Stimulated activated CD4-positive, alpha-beta T cell treated with anti-CD3 and anti-CD28 coated beads, Interleukin-4, amount 100 ng/mL, for 24 hours (primary cell): ENCODE measurements at places on chromosomes 16 and 17.
A peak's percentile ranks its signal among the peaks of the same experiment; 100 is the strongest.

DNA sequence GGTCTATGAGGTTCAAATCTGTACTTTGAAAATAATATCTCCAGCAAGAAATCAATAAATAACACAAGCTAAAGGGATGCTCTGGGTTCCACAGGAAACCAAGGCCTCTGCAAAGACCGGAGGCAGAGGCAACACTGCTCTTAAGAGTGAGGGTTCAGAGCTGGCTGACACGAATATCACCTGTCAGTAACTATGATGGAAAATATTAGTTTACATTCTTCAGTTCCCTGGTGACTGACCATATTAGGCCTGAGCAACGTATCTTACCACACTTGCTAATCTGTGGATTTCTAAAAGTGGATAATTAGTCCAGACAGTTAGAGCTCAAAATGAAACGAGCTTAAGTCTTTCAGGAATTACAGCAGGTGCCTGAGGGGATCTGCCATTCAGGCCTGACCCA, 459.3 kb downstream of the HS3ST3B1 start:
- no peak for DNase-seq

DNA sequence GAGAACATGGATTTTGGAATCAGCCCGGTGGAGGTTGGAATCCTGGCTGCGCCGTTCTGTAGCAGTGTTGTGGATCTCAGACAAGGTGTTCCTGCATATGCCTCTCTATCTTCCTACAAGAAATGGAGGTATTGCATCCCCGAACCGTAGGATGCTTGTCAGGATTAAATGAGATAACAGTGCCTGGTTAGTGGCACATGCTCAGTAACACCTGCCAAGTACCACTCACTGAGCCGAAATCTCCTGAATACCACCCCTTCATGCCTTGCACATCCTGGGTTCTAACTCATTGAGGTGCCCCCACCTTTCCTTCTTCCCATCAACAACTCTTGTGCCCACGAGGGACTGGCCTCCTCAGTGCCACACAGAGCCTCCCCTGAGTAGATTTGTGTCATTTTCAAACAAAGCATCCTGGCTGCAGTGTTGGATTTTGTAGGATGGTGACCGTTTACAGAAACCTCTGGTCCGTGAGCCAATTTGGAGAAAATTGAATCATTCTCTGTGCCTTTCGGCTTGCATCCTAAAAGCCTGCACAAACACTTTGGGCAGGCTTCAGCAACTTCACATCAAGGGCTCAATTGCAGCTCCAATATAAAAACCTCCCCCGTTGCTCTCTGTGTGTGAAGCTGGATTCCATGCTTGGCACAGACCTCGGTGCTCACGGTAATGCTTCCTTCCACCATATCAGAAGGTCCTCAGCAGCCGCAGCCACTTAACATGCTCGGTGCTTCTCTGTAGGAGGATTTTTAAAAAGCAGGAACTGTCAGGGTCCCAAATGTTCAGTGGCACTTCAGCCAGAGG, 84.2 kb downstream of the WWOX start:
- DNase-seq = no peak

GRCh38 chr16:64910356-64910755, 211.5 kb downstream of the CDH11 start:
- DNase-seq = no peak

- no peak for DNase-seq
Measured at GRCh38 chr16:15993946-15994665, 44.7 kb downstream of the ABCC1 start.

GRCh38 chr17:79836510-79836971, 2.7 kb downstream of the CBX4 start:
- no peak for DNase-seq

GRCh38 chr16:7820816-7821215, 488.2 kb downstream of the RBFOX1 start:
- DNase-seq = no peak

DNA sequence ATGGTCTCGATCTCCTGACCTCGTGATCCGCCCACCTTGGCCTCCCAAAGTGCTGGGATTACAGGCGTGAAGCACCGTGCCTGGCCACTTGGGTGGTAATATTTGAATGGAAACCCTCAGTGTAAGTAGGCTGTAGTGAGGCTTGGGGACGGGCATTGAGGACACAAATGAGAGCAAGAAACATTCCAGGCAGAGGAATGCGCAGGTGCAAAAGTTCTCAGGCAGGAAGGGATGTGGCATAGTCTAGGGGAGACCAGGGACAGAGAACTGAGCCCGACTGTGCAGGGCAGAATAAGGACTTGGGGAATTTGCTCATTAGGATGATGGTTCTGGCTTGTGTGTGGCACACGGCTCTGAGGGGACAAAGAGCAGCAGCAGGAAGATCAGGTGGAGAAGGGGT, 54.8 kb downstream of the GRB2 start:
- DNase-seq = no peak

DNA sequence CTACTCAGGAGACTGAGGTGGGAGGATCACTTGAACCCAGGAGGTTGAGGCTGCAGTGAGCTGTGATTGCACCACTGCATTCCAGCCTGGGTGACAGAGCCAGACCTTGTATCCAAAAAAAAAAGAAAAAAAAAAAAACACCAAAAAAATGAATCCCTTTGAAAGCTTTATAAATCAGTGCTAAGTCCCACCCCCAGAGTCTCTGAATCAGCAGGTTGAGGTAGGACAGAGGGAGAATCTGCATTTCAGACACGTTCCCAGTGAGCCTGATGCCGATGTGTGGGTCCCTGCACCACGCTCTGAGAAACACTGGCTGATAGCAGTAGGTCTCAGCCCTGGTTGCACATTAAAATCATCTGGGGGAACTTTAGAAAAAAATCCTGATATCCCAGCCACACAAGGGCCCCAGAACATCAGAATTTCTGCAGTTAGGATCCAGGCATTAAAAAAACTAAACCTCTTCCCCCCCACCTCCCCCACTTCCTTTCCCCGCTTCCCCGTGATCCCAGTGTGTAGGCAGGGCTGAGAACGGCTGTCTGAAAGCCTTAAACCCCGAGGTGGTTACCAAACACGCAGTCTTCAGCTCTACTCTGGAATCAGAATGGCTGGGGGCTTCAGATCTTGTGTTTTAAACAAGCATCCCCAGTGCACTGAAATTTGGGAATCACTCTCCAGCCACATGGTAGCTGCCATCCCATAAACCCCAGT, 27.3 kb upstream of the GPRC5B start:
- DNase-seq = no peak

- DNase-seq = no peak
Measured at GRCh38 chr17:27336184-27336583, 42.3 kb downstream of the WSB1 start.

DNA sequence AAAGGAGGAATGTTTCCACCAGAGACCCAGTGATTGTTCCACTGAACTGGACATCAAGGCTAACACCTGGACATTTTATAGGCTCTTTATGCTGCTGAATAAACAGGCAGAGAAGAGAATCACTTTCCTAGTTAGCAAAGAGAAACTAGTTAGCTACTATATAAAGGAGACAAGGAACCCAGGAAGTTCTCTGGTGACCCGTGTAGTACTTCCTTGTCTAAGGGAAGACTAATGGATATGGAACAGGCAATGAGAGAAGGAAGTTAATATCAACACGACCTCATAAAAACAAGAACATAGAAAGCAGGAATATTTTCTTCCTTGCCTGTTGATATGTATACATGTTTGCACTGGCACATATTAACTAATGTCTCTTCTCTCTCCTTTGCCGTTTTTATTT, 30.8 kb upstream of the RPL38 start:
- DNase-seq = no peak

DNA sequence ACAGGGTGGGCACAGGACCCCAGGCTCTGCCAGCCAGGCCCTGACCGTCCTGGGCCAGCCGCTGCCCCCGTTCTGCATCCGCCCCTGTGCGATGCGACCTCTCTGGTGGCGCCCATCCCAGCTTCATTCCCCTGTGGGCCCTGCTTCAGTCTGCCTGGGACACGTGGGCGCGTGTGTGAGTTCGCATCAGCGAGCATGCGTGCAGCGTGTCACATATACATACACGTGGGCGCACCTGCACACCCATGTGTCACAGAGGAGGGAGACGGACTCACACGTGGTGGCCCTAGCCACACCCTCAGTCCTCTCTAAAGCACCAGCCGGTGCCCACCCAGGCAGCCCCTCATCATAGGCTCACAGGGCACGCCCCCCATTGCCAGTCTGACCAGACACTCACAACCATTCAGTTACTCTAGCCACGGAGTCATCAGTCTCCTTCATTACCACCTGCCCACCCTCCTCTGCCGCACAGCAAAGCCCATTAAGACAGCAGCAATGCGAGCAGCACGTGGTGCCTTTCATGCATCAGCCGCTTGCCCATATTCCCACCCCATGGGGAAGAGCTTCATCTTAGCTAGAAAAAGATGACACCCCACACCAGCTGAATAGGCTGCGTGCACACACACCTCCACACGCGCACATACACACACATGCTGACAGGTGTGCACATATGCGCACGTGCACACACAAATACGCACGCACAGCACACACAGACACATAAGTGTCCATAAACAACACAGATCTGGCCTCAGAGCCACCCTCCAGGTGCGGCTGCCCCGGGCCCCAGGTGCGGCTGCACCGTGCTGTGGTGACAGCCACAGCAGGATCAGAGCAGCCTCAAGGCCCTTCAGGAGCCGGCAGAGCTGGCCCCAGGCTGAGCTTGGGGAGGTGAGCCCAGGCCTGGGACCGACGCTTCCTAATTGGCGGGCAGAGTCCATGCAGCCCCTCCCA, 9.5 kb upstream of the CDH15 start:
- DNase-seq = no peak

DNA sequence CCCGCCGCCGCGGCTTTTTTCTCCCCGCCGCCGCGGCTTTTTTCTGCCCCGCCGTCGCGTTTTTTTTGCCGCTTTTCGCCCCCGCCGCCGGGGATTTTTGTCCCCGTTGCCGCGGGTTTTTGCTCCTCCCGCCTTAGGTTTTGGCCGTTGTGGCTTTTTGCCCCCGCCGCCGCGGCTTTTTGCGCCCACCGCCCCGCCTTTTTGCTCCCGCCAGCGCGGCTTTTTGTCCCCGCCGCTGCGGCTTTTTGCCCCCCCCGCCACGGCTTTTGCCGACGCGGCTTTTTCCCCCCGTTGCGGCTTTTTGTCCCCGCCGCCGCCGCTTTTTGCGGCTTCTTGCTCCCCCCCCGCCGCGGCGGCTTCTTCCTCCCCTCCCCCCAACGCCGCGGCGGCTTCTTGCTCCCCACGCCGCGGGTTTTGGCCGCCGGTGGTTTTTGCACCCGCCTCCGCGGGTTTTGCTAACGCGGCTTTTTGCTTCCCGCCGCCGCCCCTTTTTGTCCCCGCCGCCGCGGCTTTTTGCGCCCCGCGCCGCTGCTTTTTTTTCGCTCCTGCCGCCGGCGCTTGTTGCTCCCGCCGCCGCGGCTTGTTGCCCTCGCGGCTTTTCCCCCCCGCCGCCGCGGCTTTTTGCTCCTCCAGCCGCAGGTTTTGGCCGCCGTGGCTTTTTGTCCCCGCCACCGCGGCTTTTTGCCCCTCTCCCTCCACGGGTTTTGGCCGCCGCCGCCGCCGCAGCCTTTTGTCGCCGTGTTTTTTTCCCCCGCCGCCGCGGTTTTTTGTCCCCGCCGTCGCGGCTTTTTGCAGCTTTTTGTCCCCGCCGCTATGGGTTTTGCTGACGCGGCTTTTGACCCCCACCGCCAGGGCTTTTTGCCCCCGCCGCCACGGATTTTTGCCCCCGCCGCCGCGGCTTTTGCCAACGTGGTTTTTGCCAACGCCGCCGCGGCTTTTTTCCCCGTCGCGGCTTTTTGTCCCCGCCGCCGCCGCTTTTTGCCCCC, 150.3 kb downstream of the KCNJ18 start:
- no peak for DNase-seq

DNA sequence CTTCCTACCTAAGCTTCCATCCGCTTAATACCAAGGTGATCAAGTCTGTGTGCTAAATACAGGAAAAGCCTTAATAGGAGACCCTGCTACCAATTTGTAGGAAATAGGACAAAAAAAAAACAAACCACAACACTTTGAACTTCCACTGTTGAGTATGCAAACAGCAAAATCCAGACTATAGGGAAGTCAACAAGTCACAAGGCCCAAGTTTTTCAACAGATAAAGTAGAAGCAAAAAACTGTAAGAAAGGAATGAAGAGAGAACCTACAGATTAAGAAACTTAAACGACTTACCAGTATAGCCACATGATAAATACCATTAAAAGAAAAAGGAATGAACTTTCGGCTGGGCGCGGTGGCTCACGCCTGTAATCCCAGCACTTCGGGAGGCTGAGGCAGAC, 7.4 kb downstream of the USP22 start:
- no peak for DNase-seq

GRCh38 chr16:82936941-82937551, 310.3 kb downstream of the CDH13 start:
- no peak for DNase-seq

- DNase-seq = no peak
Measured at GRCh38 chr16:84595052-84595481, 22.8 kb downstream of the COTL1 start.

- DNase-seq = no peak
Measured at GRCh38 chr16:85446951-85447692, 166.0 kb upstream of the GSE1 start.

GRCh38 chr16:25126820-25127232, 15.3 kb downstream of the LCMT1 start:
- DNase-seq = peak; percentile 34

DNA sequence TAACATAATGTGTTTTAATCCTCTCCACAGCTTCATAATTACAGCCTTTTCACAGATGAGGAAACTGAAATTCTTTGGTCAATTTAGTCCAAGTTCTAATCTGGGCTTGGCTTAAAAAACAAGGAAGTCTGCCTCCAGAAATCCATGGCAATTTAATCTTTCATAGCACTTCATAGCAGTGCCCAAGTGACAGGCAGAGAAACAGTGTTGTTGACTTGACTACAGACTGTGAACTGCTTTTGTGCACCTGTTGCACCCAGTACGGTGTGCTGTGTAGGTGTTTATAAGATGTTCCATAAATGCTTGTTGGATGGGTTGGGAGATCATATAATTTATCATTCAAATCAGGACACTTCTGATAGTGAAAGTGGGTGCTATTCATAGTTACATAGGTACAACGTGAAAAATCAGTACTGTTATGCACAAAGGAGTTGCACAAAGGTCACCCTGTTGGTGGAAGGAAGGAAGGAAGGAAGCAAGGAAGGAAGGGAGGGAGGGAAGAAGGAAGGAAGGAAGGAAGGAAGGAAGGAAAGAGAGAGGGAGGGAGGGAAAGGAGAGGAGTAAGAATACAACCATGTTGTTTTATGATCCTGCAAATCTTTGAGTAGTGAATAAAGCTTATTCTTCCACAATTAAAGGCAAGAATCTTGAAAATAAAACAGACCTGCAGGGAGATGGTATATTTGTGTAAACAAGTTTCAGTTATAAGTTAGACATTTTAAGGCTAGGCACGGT, 56.5 kb upstream of the HLF start:
- no peak for DNase-seq

GRCh38 chr17:37047631-37048104, 98.9 kb downstream of the AATF start:
- peak; percentile 82 for DNase-seq

- DNase-seq = peak; percentile 43
Measured at GRCh38 chr17:48429156-48429555, 858 bp downstream of the SKAP1 start.

DNA sequence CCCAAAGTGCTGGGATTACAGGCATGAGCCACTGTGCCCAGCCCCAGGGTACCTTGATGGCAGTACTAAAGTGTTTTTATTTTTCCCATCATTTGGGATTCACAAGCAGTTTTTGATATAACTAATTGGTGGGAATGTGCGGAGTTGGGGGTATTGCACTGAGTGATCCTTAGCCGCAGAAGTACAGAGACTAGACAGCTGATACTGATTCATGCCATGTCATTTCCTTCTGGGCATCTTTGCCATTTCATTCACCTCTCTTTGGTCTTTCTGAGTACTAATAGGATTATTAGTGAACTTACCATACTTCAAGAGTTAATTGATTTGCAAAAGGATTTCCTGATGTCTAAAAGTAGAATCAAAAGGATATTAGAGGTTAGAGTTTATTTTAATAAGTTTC, 9.7 kb downstream of the NMT1 start:
- DNase-seq = no peak

- DNase-seq = no peak
Measured at GRCh38 chr16:29873319-29873718, 10.3 kb upstream of the CDIPT start.
